ENCODE measurements at places on chromosomes 2 and 18. TPM values are rescaled to one million over a fixed set of nuclear protein-coding genes. Genes with fewer than 3 reads are reported as not detected.

The NEMP2 gene
- 2.4 TPM for total RNA-seq

The DHX57 gene
- 54.6 TPM for total RNA-seq

The SCYGR4 gene
- total RNA-seq = not detected

The POTEJ gene
- total RNA-seq = not detected

The ATP6V1C2 gene
- total RNA-seq = 1.2 TPM

The PTPN2 gene
- total RNA-seq = 40.4 TPM

The IL36A gene
- not detected for total RNA-seq

The STAT4 gene
- total RNA-seq = 5.3 TPM

The KRTCAP3 gene
- total RNA-seq = not detected

The KIF5C gene
- 388 TPM for total RNA-seq

The NAT8 gene
- total RNA-seq = not detected

The LINC00305 gene
- total RNA-seq = not detected

The RNF125 gene
- total RNA-seq = 2.0 TPM

The TUBA3E gene
- not detected for total RNA-seq

The DSG4 gene
- under 0.01 TPM for total RNA-seq

The QPCT gene
- 22.0 TPM for total RNA-seq

The KLF11 gene
- 13.0 TPM for total RNA-seq

The APCDD1 gene
- total RNA-seq = 10.6 TPM

The CYTIP gene
- total RNA-seq = 2.9 TPM

The CYS1 gene
- total RNA-seq = 0.82 TPM

The SERPINB2 gene
- not detected for total RNA-seq

The C2orf66 gene
- not detected for total RNA-seq

The MTIF2 gene
- total RNA-seq = 29.8 TPM

The RAB31 gene
- 37.5 TPM for total RNA-seq

The TTN gene
- 1.6 TPM for total RNA-seq

The SERPINB13 gene
- 0.41 TPM for total RNA-seq

The GAL3ST2 gene
- total RNA-seq = 0.41 TPM

The DCC gene
- total RNA-seq = 15.1 TPM

The NLRC4 gene
- 0.41 TPM for total RNA-seq

The CYP26B1 gene
- 0.82 TPM for total RNA-seq

The UBXN2A gene
- total RNA-seq = 64.8 TPM

The HJURP gene
- 2.0 TPM for total RNA-seq

The LIPG gene
- total RNA-seq = 10.2 TPM

The ANO7 gene
- total RNA-seq = 0.41 TPM

The L3MBTL4 gene
- total RNA-seq = 34.2 TPM

The PPP1R1C gene
- total RNA-seq = under 0.01 TPM

The RGPD4 gene
- total RNA-seq = not detected

The IL36G gene
- under 0.01 TPM for total RNA-seq

The RBBP8 gene
- 26.9 TPM for total RNA-seq

The SCN9A gene
- total RNA-seq = 68.5 TPM

The GBX2 gene
- 0.41 TPM for total RNA-seq

The TNS1 gene
- total RNA-seq = 3.7 TPM

The ATOH8 gene
- total RNA-seq = 2.0 TPM

The ANKRD62 gene
- total RNA-seq = not detected

The CCDC68 gene
- total RNA-seq = 1.2 TPM

The ADGRF3 gene
- total RNA-seq = under 0.01 TPM

The PPM1B gene
- 66.4 TPM for total RNA-seq

The ELOA2 gene
- total RNA-seq = not detected

The PTRHD1 gene
- total RNA-seq = 41.2 TPM

The NEB gene
- total RNA-seq = 0.41 TPM

The SP140L gene
- total RNA-seq = 1.2 TPM

The VWA3B gene
- total RNA-seq = under 0.01 TPM

The COL6A3 gene
- 12.2 TPM for total RNA-seq

The KCNG2 gene
- total RNA-seq = under 0.01 TPM

The SLC5A7 gene
- 1.6 TPM for total RNA-seq
